Activated T-helper 2 cell treated with anti-CD3 and anti-CD28 coated beads, Interferon-gamma antibody, Interleukin-2, Interleukin-4, amounts not matched to agents 10 μg/mL and 5 μg/mL and 100 μg/mL, durations not matched to agents 14 hours and 24 hours and 36 hours (primary cell): ENCODE measurements at places on chromosomes 7 and 10.

DNA sequence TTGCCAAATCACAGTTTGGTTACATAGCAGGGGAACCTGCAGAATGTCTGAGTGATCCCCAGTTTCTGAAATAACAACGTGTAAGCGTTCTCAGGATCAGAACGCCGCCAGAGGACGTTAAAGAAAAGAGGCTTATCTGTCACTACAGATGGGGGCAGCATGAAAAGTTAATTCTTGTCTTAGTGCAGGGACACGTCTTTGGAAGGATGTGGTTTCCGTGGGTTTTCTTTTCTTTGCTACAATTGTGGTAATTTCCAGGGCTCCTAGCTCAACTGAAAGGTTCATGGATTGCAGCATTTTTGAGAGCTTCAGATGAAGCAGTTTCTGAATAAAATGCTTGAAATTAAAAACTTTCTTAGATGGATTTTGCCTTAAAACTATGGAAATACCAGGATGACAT is 106.6 kb downstream of the PRKCQ start:
- peak overlapping the region; percentile 84 for H3K27ac ChIP-seq
- peaks cover 83% of the 10 kb centered on the region for H3K36me3 ChIP-seq
- DNase-seq: peak; percentile 60
- peak overlapping the region; percentile 69 for H3K4me3 ChIP-seq

DNA sequence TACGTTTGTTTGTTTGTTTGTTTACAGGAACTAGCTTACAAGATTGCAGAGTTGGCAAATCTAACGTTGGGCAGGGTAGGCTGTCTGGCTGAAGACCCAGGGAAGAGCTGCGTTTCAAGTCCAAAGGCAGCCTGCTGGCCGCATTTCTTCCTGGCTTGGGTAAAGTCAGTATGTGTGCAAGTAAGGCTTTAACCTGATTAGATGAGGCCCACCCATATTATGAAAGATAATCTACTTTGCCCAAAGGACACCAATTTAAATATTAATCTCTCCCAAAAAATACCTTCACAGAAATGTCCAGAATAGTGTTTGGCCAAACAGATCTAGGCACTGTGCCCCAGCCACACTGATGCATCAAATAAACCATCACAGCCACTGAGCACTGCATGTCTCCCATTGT is 228.9 kb upstream of the HABP2 start:
- peaks cover 2% of the 10 kb centered on the region for H3K4me1 ChIP-seq
- no peak overlapping the region for H3K27ac ChIP-seq
- DNase-seq: no peak
- H3K4me3 ChIP-seq: no peak overlapping the region
- H3K27me3 ChIP-seq: no peaks in the 10 kb centered on the region

GRCh38 chr10:78383378-78384048 is 349.9 kb downstream of the RPS24 start:
- no peaks in the 10 kb centered on the region for H3K36me3 ChIP-seq
- no peaks in the 10 kb centered on the region for H3K4me1 ChIP-seq
- no peak for DNase-seq
- no peak overlapping the region for H3K27ac ChIP-seq
- no peak overlapping the region for H3K4me3 ChIP-seq

GRCh38 chr7:6078548-6078947 is 47.4 kb downstream of the ANKRD61 start:
- no peak for DNase-seq
- H3K4me1 ChIP-seq: peaks cover 4% of the 10 kb centered on the region
- no peak overlapping the region for H3K4me3 ChIP-seq
- H3K27ac ChIP-seq: no peak overlapping the region
- H3K27me3 ChIP-seq: no peaks in the 10 kb centered on the region

DNA sequence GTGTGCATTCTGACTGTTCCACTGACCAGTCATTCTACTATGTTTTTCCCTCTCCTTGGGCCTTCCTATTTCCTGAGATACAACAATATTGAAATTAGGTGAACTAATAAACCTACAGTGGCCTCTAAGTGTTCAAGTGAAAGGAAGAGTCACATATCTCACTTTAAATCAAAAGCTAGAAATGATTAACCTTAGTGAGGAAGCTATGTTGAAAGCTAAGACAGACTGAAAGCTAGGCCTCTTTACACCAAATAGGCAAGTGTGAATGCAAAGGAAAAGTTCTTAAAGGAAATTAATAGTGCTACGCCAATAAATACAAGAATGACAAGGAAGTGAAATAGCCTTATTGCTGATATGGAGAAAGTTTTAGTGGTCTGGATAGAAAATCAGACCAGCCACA is 5.7 kb upstream of the DYNC1I1 start:
- H3K27ac ChIP-seq: no peak overlapping the region
- H3K27me3 ChIP-seq: peaks cover 9% of the 10 kb centered on the region
- H3K4me1 ChIP-seq: no peaks in the 10 kb centered on the region

- no peaks in the 10 kb centered on the region for H3K36me3 ChIP-seq
- H3K27ac ChIP-seq: no peak overlapping the region
- H3K27me3 ChIP-seq: peaks cover 8% of the 10 kb centered on the region
- H3K4me3 ChIP-seq: no peak overlapping the region
- DNase-seq: no peak
These were observed 31.1 kb upstream of the SLF2 start for GRCh38 chr10:100881556-100882213.

- no peak overlapping the region for H3K4me3 ChIP-seq
- H3K4me1 ChIP-seq: no peaks in the 10 kb centered on the region
- no peak overlapping the region for H3K27ac ChIP-seq
- no peaks in the 10 kb centered on the region for H3K27me3 ChIP-seq
- no peak for DNase-seq
These were observed 242.5 kb downstream of the VTI1A start for GRCh38 chr10:112689327-112690072.

GRCh38 chr7:134943785-134944400 is 42.4 kb upstream of the AGBL3 start:
- peaks cover 9% of the 10 kb centered on the region for H3K4me1 ChIP-seq
- no peak overlapping the region for H3K4me3 ChIP-seq
- H3K36me3 ChIP-seq: no peaks in the 10 kb centered on the region

DNA sequence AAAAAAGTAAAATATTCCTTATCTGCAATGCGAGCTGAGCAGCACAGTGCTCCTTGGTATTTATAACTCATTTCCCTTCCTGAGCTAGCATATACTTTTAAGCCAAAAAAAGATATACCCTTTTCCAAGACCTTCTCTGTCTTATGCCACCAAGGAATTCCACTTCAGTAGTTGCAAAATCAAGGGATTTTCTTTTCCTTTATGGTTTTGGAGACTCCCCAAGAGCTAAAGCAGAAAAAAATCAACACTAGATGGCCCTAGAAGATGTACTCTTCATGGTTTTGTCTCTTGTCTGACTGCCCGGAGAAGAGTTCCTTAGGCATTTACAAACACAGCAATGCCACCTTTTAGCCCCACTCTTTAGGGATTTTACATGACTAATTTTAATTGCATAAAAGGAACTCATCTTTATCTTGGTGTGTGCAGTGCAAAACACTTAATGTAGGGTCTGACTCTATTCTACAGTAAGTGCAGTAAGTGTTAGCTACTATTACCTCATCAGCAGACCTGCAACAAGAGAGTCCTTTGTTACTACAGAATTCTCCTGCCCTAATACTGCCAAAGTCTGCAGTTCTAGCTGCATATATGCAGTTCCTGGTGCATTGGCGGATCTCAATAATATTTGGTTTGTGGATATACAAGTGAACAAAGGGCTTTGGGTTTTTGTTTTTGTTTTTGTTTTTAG is 443.3 kb downstream of the GFRA1 start:
- H3K4me1 ChIP-seq: no peaks in the 10 kb centered on the region
- H3K27me3 ChIP-seq: no peaks in the 10 kb centered on the region
- H3K27ac ChIP-seq: no peak overlapping the region
- DNase-seq: no peak

GRCh38 chr10:80191589-80192270 is 13.6 kb downstream of the ANXA11 start:
- no peak for DNase-seq
- peak overlapping the region; percentile 3 for H3K4me3 ChIP-seq
- peak overlapping the region; percentile 61 for H3K27ac ChIP-seq
- H3K4me1 ChIP-seq: peaks cover 69% of the 10 kb centered on the region
- H3K36me3 ChIP-seq: peaks cover 51% of the 10 kb centered on the region

GRCh38 chr10:35452847-35453246 is 116.5 kb downstream of the CCNY start:
- no peak overlapping the region for H3K4me3 ChIP-seq
- peaks cover 3% of the 10 kb centered on the region for H3K36me3 ChIP-seq
- peaks cover 54% of the 10 kb centered on the region for H3K4me1 ChIP-seq
- no peak for DNase-seq

GRCh38 chr7:75596727-75597614 is 104.9 kb downstream of the SPDYE5 start:
- peak overlapping the region; percentile 74 for H3K27ac ChIP-seq
- DNase-seq: peak; percentile 15
- no peaks in the 10 kb centered on the region for H3K27me3 ChIP-seq
- peaks cover 3% of the 10 kb centered on the region for H3K36me3 ChIP-seq
- H3K4me3 ChIP-seq: no peak overlapping the region

DNA sequence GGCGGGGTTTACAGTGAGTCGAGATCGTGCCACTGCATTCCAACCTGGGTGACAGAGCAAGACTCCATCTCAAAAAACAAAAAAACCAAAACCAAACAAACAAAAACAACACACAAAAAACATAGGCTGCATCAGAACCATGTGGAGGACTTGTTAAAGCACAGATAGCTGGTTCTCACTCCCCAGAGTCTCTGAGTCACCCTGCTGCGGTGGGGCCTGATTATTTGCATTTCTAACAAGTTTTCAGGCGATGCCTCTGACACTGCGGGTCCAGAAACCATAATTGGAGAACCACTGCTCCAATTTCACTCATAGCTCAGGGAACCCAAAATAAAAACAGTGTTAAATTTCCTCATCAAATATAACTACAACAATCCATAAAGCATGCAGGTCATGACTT is 816.7 kb downstream of the MAGI2 start:
- no peak for DNase-seq
- H3K4me3 ChIP-seq: no peak overlapping the region
- no peaks in the 10 kb centered on the region for H3K4me1 ChIP-seq
- H3K27me3 ChIP-seq: no peaks in the 10 kb centered on the region
- H3K36me3 ChIP-seq: no peaks in the 10 kb centered on the region
- no peak overlapping the region for H3K27ac ChIP-seq

- H3K36me3 ChIP-seq: no peaks in the 10 kb centered on the region
- H3K27ac ChIP-seq: no peak overlapping the region
- DNase-seq: no peak
- H3K4me1 ChIP-seq: peaks cover 3% of the 10 kb centered on the region
- peak overlapping the region; percentile 23 for H3K4me3 ChIP-seq
- H3K27me3 ChIP-seq: peaks cover 29% of the 10 kb centered on the region
These were observed 745 bp downstream of the TCERG1L start for GRCh38 chr10:131310551-131311401.

GRCh38 chr10:74863551-74863950 is 37.2 kb downstream of the KAT6B start:
- no peaks in the 10 kb centered on the region for H3K36me3 ChIP-seq
- peaks cover 6% of the 10 kb centered on the region for H3K4me1 ChIP-seq

DNA sequence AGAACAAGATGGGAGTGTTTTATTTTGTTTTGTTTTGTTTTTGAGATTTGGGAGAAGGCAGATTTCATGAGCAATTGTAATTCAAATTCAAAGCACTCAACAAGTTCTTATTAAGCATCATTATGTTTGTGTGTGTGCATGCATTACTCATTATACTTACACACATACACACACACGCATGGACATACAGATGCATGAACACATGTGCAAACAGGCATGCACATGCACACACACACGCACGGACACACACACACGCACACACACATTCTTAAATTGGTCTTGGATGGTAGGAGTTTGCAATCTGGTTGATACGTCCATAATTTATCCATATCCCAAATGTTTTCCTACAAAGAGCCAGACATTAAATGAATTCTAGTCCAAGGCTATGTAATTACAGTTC is 702.8 kb downstream of the INHBA start:
- no peak for DNase-seq
- no peak overlapping the region for H3K4me3 ChIP-seq
- no peak overlapping the region for H3K27ac ChIP-seq
- H3K4me1 ChIP-seq: no peaks in the 10 kb centered on the region
- no peaks in the 10 kb centered on the region for H3K36me3 ChIP-seq
- H3K27me3 ChIP-seq: no peaks in the 10 kb centered on the region

DNA sequence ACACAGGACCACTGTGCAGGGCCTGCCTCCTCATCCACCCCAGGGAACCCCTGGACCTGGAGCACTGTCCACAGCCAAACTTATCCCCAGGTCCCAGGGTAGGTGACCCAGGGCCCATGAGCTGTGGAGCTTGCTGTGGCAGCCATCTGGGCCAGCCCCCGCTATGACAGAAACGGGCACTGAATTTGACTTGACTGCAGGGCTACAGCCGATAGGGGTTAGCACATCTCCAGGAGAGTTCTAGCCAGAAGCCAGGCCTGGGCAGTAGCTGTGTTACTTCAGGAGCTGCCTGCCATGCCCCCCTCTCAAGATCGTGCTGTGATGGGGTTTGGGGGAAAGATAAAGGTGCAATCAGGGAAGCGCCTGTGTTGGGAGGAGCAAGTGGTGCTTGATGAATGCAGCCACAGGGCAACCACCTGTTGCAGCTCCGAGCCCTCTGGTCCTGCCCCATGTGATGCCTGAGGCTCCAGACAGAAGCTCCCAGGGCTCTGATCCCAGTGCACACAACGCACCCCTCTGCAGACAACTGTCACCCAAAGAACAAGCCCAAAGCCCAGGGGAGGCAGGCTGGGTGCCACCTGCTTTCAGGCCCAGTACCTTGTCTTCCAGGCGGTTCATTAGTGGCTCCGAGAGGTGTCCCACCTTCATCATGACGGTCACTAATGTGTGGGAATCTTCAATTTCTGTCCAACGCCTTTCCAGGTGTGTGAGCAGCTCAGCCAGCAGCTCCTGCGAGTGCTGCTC is 6.5 kb downstream of the TBRG4 start:
- no peak overlapping the region for H3K4me3 ChIP-seq
- no peaks in the 10 kb centered on the region for H3K27me3 ChIP-seq
- H3K36me3 ChIP-seq: peaks cover 76% of the 10 kb centered on the region
- no peak overlapping the region for H3K27ac ChIP-seq

- DNase-seq: no peak
- H3K27ac ChIP-seq: peak overlapping the region; percentile 80
- H3K36me3 ChIP-seq: peaks cover 24% of the 10 kb centered on the region
- no peaks in the 10 kb centered on the region for H3K27me3 ChIP-seq
These were observed 588 bp downstream of the GET4 start for GRCh38 chr7:876972-877311.

DNA sequence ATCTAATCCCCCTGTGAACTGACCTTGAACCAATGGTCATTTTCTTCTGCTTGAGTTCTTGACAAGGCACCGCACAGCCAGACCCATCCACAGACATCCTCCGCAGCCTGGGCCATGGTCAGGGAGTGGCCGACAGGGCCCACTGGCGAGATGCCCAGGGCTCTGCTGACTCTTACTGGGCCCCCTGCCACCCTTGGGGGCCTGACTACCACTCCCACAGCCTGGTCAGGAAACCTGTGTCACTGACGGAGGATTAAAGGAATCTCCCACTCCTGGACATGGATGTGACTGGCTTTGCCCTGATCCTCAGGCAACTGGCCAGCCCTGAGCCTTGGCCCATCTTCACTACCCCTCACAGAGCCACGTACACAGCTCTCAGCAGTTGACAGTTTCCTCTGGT is 50.4 kb upstream of the ENO4 start:
- no peaks in the 10 kb centered on the region for H3K4me1 ChIP-seq
- H3K27ac ChIP-seq: no peak overlapping the region
- H3K27me3 ChIP-seq: peaks cover 2% of the 10 kb centered on the region
- DNase-seq: no peak
